Caudate nucleus (tissue), 63 donors: ENCODE measurements at places on chromosomes 2 and 18.

DNA sequence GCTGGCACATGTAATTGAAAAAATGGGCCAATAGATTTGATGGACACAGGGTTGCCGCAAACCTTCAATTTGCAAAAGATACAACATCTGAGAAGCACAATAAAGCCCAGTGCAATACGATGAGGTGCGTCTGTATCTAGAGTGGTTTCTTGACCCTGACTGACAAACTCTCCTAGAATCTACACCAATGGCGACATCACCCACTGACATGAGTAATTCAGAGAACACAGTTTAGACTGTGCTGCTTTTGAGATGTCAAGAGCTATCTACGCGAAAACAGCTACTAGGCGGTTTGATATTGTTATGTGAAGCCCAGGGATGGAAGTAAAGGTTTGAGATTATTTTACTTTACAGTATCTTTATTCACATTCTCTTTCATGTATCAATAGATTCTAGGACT lies 104.9 kb downstream of the EIPR1 start:
- DNase-seq: no peak

DNA sequence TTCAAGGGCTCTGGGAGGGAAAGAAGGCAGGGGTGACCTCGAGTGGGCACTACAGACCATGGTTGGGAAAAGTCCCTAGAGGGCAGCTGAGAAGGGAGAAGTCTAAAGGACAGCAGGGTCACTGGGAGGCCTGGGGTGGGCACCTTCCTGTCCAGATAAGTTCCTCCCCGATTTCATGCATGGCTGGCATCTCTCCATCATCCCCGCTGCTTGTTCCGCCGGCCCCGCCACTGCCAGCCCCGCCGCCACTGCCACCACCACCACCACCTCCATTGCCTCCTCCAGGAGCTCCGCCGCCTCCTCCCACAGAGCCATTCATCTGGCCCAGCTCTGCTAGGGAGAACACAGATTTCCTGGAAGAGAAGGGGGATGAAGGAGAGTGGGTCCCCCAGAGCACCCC lies 53.6 kb downstream of the MTHFD2 start:
- no peak for DNase-seq

DNA sequence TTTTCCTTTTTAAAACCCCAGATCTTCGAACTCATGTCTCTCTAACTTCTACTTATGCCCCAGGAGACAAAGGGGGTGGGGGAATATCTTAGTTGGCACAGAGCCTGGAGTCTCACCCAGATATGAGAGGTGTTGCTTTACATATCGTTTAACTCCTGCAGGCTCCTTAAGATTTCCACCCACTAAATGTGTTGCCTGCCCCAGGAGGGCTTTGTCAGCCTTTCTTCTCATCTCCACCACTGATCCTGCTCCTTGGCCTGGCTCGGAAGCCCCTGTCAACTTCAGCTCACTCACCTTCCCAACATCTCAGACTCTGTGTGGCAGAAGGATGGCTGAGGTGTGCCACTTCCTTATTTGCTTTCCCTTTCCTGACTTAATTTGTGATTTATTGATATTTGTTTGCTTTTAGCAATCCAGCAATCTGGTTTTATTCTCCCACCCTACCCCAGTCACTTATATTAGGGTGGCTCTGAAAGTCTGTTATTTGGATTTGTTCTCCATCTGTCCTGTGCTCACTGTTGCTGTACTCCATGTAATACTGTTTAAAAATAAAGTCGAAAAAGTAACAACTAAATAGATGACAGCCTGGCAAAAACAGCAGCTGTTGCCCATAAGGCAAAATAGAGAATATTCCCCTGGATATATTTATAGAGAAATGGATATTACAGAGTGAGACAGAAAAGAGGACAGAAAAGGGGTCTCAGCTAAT lies 200.6 kb downstream of the ZBTB7C start:
- no peak for DNase-seq

DNA sequence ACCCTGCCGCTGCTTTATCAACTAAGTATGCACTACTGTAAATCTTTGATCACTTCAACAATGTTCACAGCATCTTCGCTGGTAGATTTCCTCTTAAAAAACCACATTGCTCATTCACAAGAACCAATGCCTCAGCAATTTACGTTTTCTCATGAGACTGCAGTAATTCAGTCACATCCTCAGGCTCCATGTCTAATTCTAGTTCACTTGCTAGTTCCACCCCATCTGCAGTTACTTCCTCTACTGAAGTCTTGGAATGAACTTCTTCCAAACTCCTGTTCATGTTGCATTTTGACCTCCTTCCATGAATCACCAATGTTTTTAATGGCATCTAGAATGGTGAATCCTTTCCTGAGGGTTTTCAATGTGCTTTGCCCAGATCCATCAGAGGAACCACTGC lies 35.8 kb downstream of the PRELID3A start:
- DNase-seq: no peak

DNA sequence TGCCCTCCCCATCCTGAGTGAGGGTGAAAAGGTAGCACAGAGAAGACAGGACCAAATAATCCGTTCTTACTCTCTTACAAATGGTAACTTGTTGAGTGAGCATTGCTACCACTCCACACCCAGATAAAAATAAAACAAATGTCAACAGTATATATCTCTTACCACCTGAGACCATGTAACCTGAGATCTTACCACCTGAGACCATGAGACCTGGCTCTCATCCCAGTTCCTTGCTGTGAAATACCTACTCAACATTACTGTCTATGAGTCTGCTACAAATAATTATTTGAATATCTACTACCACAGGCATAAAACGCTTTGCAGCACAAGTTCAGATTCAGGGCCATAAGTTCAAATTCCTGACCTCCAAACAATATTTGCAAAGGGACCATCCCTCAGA lies 234.7 kb downstream of the C1D start:
- no peak for DNase-seq

- DNase-seq: no peak
These were observed 83.0 kb downstream of the NPAS2 start for GRCh38 chr2:100902817-100903405.

DNA sequence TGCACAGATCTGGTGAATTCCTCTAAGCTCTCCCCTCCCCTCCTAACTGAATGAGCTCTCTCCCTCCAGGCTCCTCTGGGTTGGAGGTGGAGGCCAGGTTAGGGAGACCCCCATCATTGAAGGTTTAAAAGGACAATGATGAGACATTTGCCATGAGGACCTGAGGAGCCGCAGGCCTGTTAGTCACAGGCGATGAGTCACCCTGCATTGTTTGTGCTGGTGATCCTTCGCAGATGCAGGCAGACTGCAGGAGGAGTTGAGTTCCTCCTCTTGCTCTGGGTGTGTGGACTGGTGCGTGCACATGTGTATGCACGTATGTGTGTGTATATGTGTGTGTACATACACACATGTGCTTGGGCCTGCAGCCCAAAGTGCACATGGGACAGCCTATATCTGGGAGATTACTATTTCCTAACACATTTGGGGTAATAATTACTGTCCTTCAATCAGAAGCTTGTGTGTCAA lies 42.0 kb downstream of the MCFD2 start:
- DNase-seq: peak; percentile 13

DNA sequence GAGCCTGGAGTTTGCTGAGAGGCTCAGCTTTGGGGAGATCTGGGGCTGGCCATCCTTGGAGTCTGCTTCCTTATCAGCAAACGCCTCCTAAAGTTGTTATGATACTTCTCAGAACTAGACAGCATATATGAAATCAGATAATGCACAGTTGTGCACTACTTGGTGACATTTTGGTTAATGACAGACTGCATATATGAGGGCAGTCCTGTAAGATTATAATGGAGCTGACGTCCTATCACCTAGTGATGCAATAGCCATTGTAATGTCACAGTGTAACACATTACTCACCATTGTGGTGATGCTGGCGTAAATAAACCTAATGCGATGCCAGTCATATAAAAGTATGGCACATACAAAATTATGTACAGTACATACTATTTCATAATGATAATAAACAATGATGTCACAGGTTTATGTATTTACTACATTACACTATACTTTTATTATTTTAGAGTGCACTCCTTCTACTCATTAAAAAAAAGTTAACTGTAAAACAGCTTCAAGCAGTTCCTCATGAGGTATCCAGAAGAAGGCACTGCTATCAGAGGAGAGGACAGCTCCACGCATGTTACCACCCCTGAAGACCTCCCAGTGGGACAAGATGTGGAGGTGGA lies 298.1 kb upstream of the REV1 start:
- DNase-seq: no peak

DNA sequence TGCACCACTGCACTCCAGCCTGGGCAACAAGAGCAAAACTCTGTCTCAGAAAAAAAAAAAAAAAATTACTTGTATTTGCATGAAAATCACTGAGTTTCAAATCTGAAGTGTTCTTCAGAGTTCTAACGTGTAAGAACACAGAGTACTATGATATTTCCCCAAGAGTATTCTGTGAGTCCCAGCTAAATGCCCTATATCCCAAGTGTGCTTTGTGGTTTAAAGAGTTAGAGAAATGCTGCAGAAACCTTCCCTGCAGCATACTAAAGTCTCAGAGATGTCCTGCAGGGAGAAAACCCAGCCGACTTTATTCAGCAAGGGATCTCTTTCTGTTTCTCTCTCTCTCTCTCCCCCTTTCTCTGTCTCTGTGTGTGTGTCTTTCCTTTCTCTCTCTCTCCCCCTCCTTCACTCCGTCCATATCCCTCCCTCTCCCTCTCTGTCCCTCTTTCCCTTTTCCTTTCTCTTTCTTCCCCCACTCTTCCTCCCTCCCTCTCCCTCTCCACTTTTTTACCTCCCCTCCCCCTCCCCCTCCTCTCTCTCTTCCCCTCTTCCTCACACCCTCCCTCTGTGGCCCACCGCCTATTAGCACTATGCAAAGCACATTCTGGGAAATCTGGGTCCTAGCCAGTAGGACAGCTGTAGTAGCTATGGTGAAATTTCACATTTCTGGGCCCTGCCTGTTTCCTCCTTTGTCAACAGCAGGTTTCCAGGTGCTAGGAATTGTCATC lies 54.2 kb downstream of the ACTR2 start:
- no peak for DNase-seq
